ENCODE measurements at places on chromosomes 5 and 9.

DNA sequence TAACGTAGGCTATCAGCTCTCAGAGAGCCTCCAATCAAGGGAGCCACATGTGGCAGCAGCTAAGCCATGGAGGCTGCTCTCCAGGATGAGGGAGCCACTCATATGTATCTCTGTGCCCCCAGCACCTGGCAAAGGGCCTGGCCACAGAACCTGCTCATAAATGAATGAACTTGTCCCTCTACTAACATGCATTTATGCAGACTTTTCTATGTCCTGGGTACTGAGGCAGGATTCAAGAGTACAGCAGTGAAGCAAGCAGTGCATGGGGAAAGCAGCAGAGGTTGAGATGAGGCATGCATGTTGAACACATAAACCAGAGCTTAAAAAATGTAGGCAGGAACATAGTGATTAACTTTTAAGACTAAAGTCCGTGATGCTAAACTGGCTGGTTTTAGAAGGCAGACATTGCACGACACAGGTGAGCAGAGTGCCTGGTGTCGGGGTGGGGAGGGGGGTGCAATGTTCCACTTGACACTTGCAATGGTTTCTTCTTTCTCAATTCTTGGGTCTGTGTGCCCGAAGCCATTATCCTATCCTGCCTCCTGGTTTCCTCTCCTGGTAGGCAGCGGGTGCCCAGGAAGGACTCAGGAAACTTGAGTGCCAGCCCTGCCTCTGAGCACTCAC lies 142.8 kb upstream of the ALDH1B1 start:
- no peak for DNase-seq

DNA sequence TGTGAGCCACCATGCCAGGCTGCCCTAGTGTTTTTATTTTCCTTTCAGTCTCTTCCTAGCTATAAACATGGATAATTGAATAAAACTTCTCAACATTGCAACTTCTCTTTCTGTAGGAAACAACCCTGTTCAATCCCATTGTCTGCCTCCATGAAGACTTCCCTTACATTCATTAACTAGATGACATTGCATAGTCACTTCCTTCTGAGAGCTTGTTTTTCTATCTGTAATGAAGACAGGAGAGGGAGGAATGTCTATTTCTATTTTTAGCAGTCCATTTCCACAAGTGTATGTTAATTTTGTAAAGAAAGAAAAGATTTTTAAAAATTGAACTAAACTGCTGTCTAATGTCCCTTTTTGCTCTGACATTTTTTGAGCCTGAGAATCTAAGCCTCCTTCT lies 55.6 kb upstream of the MELK start:
- no peak for DNase-seq

DNA sequence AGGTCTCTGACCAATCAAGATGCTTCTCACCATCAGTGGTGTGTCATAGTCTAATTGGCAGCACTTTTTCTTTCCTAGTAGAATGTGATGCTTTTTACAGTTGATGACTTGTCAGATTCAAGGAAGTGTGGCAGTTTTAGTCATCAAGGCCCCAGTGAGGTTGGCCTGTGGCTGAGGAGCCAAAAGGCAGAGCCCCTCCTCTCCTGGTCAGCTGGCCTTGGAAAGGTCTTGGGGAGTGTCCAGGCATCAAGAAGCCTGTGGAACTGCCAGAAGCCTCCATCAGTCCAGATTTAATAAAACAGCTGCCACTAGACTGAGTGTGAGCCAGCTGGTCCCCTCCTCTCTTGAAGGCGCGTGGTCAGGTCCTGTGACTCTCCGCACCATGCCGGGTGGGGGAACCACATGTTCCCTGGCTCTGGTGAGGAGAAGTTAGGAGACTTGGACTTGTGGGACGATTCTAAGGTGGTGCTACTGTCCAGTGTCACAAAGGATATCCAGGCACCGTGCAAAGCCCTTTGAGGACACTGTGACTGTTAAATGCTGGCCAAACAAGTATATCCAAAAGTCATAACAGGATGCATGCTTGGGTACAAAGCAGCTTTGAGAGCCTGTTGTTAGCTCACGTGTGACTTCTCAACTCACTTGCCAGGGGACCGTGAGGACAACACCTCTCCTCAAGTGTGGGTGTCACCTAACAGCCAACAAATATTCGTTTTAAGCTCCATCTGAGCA lies 6.1 kb upstream of the ANGPTL2 start:
- peak; percentile 69 for DNase-seq

- peak; percentile 77 for DNase-seq
These were observed 38.4 kb downstream of the EGR1 start for GRCh38 chr5:138503487-138504270.

DNA sequence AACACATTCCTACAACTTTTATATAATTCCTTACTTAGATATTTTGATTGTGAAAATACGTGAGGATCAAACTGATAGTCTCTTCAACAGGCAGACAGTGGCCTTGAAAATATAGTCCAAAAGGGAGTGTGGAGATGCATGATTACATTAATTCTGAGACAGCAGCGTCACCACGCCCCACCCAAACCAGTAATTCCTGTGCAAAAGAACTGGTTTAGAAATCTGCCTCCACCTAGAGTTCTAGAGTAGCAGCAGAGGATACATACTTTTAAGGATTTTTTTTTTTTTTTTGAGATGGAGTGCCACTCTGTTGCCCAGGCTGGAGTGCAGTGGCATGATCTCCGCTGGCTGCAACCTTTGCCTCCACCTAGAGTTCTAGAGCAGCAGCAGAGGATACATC lies 1.6 kb upstream of the TUT7 start:
- no peak for DNase-seq

DNA sequence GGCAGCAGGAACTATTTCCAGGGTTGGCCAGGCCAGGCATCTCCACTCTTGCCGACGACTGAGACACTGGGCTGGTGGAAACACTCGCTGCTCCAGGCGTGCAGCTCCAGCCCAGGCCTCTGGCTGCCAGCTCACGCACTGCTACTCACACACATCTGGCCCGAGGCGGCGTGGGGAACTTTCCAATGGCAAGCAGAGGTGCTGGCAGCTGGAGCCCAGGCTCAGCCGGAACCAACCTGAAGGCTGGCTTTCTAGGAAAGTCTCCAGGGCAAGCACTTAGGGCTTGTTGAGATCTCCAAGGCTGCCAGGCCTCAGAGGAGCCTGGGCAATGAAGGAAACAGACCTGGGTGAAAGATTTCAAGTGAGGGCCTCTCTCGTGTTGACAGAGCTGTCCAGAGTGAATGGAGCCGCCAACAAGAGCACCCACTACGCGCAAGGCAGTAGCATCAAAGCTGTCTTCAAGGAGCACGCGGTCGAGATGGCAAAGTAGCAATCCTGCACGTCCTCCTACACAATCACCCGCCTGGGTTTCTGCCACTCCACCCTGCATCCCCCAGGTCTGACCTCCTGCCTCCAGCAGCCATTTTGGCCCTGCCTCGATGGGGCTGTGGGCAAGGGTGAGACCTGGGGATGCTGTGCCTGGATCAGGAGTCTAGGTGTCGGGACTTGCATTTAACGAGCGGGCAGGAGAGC lies 14.4 kb downstream of the SH3PXD2B start:
- DNase-seq = peak; percentile 62

DNA sequence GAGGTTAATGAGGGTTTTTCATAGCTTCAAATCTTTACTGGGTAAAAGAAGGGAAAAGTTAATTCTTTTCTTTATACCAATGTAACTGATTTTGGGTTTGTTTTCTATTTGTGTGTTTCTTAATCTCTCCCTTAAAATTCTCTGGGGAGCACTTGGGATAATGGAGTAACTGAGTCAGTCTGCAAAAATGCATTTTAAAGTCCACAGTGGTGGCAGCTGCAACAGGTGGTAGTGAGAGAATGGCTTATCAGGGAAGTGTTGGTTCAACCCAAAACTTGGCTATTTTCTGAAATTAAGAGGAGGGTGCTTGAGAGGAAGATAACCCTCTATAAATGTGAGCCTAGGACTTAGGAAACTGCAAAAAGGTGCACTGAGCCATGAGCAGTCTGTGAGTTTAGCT lies 39.9 kb upstream of the ASTN2 start:
- no peak for DNase-seq

- DNase-seq = no peak
These were observed 29.3 kb upstream of the NR3C1 start for GRCh38 chr5:143432658-143433239.

DNA sequence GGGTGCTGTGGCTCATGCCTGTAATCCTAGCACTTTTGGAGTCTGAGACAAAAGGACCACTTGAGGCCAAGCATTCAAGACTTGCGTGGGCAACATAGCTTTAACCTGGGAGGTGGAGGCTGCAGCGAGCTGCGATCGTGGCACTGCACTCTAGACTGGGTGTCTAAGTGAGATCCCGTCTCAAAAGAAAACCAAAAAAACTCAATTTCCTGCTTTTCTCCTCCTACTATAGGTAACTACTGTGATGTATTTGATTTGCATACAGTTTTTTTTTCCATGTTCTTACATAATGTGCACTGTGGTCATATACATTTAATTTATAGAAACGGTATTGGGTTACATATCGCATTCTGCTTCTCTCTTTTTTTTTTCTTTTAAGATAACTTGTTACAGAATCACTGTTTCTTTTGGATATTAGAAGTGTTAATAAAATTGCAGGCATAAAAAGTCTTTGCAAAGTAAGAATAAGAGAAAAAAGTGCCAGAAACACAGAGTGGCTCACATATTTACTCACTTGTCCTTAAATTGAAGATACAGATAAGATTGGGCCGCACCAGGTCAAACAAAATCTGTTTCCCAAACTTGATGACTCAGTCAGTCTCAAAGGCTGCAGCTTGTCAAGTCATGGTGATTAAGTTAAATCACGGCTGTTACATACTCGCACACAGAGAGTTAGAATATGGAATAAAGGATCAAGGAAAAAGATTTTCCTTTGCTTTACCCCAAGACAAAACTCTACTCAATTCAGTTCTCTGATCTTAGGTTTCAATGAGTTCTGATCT lies 2.0 kb upstream of the PTGR1 start:
- DNase-seq = peak; percentile 67

DNA sequence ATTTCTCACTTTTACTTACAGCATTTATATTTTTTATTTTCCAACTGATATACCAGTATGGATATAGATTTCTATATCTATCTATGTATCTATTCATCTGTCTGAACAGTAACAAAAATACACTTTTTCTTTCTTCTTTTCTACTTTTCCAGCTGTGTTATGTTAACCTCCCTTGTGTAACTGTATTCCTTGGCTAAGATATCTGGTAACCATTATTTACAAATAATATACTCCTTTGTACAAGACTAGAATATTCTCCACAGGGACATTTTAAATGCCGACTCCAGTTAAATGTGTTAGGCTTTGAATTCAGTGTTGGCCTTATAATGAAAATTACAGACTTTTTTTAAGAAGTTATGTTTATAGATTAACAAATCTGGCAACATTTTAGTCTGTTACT lies 168.7 kb downstream of the XRCC4 start:
- DNase-seq = no peak

- no peak for DNase-seq
These were observed 1445.1 kb upstream of the CDH9 start for GRCh38 chr5:28483327-28484025.

DNA sequence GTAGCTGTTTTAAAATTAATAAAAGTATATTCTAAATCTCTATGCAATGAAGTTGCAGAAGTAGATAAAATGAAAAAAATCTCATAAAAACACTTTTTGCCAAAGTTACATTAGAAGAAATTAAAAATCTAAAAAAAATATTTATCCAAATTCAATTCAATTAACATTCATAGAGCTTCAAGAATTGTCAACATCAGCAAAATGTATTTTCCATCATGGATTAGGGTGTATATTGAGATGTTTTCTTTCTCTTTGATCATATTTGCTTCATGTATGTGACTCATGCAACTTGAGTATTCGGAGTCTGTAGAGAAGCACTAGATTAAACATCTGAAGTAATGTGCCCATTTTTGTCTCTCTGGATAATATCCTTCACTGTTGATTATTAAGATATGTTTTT lies 415.3 kb upstream of the FAM174A start:
- no peak for DNase-seq

- DNase-seq = no peak
These were observed 137.8 kb downstream of the NIPBL start for GRCh38 chr5:37014321-37014720.

DNA sequence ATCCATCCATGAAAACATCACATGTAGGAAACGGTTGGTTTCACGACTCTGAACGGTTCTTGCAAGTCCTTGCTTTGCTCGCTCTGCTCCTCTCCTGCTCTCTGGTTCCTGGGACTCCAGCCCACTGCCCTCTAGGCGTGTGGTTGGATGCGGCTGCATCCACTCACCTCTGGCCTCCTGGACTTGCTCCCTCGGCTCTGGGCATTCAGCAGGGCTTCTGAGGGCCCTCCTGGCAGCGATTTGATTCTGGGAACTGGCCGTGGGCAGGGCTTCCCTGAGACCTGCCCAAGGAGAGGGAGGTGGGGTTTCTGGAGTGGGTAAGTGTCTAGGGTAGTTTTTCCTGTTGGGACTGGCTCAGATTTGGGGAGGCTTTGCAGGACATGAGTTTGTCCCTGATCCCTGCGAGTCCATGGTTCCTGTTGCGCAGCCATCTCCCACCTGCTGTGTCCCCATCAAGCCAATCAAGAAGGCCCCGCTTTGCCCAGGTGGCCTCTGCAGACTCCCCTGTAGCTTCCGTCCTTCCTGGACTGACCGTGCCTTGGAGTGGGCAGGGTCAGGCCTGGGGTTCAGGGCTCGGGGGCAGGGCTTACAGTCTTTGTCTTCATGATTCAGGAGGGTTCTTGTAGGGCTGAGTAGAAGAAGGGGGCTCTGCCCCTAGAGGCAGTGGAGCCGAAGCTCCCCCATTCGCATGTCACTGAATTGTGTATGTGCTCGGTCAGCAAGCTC lies 192.3 kb downstream of the CACNA1B start:
- no peak for DNase-seq

DNA sequence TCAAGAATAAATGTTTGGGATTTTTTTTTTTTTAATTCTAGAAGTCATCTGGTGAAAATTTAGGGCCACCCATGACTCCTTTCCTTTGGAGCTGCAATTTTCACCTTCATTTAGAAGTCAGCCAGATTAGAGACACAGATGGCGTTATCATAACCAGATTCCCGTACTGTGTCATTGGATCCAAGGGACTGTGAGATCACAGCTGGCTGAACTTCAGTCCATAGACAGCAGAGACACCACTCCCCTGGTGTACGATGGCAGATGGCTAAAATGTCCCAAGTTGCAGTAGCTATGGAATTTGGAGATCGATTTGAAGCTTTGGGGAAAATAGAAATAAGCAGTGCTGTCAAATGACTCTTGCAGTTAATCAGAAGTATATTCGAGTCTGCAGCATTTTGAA lies 216.3 kb downstream of the RFK start:
- DNase-seq = no peak

DNA sequence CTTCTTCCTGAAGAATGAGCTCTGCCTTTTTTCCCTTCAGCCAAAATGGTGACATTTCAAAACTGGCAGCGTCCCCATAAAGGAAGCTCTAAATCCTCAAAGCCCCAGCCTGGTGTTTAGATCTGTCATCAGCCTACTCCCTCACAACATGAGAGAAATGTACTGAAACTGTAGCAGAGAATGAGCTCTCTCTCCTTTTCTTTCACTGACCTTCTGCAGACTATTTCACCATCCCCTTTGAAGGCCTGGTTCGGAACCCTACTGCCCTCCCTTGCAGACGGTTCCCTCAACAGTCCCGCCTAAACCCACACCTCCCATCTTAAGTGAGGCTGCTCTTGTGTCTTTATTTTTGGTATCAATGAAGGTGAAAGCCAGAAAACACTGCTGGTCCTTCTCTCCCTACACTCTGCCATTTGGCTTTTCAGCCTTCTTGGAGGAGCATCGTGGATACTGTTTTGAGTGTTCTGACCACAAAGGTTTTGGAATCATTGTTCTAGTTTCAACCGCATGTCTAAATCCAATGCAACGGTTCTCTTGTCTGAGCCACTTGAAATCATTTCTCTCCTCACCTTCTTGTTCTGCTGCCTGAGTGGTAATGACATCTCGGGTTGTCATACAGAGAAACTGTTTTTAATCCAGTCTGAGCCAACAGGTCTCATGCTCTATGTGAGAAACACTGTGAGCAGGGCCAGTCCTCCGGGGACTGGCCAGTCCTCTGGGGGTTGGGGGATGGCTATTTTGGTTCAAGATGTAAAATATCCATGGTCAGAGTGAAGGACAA lies 39.0 kb downstream of the ITK start:
- DNase-seq = peak; percentile 9

Measured in fibroblast of mammary gland (primary cell).